ENCODE measurements at places on chromosomes 12 and 14.
A peak's percentile ranks its signal among the peaks of the same experiment; 100 is the strongest.

- no peak for DNase-seq
These were observed 7.8 kb downstream of the HIGD1C start for GRCh38 chr12:50960130-50960529.

DNA sequence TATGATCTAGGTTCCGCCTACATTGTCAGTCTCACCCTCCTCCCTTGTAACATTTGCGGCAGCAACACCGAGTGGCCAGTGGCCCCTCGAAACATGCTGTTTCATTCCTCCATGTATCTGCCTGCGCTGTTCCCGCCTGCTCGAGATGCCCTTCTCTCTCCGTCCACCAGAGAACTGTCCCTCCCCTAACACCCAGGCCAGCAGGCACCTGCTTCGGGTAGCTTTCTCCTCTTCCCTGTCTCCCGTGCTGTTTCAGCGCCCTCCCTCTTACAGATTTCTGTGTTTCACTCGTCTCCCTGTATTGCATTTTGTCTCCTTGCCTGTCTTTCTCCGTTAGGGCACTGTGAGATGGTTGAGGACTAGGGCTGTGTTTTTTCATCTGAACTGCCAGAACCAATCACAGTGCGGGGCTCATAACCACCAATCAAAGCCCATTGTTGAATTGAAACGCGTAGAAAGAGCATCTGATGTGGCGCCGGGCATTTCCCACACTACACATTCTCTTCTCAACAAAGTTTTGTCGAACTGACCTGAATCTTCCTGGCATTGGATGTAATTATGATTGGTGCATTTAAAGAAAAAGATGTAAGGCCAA, 40.9 kb upstream of the ELK3 start:
- DNase-seq = no peak

DNA sequence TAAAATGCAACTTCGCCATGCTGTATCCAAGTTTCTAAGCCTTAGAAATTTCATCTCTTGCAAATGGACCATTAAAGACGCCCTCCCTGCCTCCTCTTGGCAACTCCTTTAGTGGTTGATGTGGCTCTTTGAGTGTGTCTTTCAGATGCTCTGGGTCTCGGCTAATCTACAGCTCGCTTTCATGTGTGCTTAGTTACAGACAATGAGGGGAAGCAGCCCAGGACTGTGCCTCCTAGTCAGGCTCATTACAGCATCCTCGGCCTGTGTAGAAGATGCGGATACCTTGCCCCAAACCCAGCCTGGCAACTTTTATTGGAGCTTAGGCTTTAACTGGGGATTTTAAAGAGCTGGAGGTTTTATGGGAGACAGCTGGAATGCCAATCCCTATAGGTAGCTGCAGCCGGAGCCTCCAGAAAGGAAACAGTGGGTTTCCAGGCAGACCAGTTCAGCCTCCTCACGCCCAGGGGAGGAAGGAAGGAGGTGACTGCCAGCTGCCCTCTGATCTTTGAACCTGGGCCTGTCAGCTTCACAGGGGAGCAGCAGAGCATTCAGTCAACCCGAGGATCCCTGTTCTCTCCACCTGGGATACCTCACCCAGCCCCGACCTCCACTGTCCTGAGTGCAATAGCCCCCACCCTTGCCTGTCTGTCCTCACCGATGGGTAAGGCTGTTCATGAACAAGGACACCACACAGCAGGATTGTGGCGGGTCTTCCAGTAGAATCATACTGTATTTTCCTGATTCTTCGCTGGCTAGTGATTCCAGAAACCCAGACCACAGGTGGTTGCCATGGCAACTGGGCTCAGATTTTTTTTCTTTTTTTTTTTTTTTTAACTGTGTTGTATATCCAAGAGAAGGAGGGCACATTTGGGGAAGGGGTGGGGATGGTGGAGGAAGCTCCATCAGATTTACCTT, 638.5 kb downstream of the MED13L start:
- DNase-seq = no peak

DNA sequence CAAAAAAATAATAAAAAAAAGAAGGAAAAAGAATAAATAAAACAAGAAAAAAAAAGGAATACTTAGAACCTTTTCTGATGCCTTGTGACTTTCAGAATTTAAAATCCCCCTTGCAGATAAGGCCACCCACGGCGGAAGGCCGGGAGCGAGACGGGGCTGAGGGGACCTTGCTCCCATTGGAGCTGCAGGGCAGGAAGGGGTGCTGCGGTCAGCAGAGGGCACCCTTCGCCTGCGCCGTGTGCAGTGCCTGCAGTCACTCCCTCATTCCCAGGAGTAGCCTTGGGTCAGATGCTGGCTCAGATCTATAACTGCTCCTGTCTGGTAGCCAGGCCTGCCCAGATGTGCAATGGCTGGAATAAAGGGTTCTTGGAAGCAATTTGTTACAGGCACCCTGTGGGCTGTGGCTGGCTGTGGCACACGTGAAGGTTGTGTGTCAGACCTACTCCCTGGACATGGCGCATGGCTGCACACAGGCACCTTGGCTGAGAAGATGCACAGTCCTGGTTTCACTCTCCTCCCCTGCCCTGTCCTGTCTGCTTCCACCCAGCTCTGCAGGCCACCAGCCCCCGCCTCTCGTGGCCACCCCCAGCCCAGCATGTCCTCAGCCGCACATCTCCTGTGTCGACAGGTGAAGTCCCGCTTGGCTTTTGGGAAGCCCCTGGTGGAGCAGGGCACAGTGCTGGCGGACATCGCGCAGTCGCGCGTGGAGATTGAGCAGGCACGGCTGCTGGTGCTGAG, 13.4 kb upstream of the ALDH2 start:
- DNase-seq = peak; percentile 13

- no peak for DNase-seq
These were observed 595.5 kb downstream of the GALC start for GRCh38 chr14:87397499-87397898.

DNA sequence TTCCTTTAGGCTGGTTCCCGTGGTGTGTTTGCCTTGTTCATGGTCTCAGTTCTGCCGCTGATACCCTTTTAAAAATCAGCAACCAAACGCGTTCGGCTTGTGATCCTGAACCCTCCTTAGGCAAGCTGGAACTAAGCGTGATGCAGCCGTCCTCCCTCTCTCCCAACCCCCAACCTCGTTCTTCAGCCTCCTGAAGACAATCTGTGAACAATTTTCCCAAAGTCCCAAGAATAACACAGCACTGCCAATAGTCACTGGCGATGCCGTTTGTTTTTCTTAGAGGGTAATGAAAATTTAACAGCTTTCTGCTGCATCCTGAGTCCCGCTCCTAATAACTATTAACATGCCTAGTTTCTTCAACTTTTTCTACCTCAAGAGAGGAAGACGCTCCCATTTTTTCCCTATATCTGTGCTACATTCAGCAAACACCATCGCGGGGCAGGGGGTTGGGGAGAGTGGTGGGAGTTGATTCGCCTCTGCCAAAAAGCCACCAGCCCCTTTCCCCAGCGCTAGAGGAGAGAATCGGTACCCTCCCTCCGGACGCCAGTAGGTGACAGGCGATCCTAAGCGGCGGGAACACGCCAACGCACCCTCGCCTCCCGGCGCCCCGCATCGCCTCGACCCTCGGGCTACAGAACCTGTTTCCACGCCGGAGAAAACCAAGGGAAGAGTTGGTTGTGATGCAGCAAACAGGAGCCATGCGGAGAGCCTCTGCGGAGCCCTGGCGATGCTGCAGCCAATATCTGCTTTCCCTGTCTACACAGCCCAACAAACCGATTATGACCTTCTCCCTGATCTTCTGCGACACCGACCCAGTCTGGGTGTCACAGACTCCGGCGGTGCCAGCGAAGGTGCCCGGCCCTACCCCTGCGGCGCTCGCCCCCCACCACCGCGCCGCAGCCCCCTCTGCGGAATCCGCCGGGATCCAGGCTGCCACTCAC, 752 bp downstream of the PRICKLE1 start:
- DNase-seq = no peak

- DNase-seq = no peak
These were observed 1.5 kb downstream of the STYK1 start for GRCh38 chr12:10672231-10672868.

All from AML-193 (cell line).